ENCODE measurements at places on chromosomes 13 and 19.

DNA sequence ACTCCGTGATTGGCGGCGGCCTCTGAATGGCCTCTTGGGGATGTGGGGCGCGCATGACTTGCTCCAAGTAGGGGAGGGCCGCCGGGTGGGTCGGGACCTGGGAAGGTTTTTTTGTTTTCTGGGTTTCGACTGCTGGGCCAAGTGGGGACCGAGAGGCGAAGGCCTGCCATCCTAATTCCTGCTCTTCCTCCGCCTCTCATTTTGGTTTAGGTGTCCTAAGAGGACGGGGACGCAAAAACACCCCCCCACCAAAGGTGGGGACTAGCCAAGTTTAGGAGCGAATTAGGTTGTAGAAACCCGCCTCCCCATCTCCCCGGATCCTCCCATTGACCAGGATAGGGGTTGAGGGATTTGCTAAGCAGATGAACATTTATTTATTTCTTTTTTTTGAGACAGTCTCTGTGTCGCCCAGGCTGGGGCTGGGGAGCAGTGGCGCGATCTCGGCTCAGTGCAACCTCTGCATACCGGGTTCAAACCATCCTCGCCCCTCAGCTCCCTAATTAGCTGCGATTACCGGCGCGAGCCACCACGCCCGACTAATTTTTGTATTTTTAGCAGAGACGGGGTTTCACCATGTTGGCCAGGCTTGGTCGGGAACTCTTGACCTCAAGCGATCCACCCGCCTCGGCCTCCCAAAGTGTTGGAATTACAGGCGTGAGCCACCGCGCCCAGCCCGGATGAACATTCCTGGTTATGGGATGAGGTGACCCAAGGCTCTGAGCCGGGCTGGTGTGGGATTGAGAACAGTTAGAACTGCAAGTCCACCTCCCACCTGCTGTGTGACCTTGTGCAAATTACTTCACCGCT, 838 bp downstream of the PPP2R1A start:
- peaks cover 29% of the 10 kb centered on the region for H3K36me3 ChIP-seq
- peak overlapping the region; percentile 99 for H3K27ac ChIP-seq
- peak overlapping the region; percentile 87 for H3K4me3 ChIP-seq

GRCh38 chr19:5623397-5624017, 624 bp downstream of the SAFB start:
- peak overlapping the region; percentile 98 for H3K27ac ChIP-seq
- no peak for DNase-seq
- H3K27me3 ChIP-seq = no peaks in the 10 kb centered on the region
- peaks cover 64% of the 10 kb centered on the region for H3K36me3 ChIP-seq
- H3K4me1 ChIP-seq = peaks cover 77% of the 10 kb centered on the region
- H3K4me3 ChIP-seq = peak overlapping the region; percentile 99

DNA sequence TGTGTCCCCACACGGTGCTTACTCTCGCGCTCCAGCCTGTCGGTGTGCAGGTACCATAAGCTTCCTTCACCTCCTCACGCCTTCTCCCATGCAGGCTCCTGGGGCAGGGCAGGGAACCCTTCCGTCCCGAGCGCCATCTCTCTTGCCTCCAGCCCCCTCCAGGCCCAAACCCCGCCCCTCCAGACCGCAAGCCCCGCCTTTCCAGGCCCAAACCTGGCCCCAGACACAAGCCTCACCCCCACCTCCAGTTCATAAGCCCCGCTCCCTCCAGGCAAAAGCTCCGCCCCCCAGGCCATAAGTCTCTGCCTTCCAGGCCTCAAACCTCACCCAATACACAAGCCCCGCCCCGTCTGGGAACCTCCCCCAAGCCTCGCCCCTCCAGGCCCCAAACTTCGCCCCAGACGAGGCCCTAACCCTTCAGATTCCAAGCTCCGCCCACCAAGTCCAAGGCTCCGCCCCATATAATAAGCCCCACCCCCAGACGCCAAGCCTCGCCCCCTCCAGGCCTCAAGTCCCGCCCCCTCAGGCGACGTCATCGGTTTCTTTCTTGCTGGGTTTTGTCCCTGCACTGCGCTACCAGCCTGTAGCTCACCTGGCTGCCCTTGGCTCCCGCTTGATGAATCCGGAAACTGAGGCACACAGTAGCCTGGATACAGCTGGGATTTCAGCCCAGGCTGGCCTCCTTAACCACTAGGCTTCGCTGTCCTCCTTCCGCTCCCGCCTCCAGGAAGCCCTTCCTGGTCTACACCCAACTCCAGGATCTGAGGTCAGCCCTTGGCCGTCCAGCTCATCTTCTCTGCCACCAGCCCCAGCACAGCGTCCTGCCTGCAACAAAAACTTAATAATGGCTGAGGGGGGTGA, 16.1 kb downstream of the MKNK2 start:
- peaks cover 34% of the 10 kb centered on the region for H3K4me1 ChIP-seq
- no peaks in the 10 kb centered on the region for H3K27me3 ChIP-seq
- peaks cover 24% of the 10 kb centered on the region for H3K36me3 ChIP-seq
- H3K4me3 ChIP-seq = peak overlapping the region; percentile 3

DNA sequence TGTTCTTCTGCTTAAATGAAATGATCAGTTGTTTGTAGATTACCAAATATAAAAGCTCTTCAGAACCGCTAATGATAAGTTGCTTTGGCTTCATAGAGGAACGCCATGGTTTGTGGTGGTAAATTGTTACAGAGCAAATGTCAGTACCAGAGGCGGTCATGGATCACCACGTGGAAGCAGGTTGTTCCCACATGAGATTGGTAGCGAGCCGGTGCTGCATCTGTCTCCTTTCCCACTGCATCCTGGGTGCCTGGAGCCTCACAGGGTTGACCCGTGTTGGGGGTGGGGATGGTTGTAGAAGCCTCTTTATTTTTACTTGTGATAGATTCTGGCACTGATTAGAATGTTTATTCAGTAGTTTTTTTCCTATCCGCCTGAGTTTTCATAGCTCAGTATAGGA, 14.7 kb downstream of the GARRE1 start:
- H3K36me3 ChIP-seq = no peaks in the 10 kb centered on the region
- DNase-seq = no peak

DNA sequence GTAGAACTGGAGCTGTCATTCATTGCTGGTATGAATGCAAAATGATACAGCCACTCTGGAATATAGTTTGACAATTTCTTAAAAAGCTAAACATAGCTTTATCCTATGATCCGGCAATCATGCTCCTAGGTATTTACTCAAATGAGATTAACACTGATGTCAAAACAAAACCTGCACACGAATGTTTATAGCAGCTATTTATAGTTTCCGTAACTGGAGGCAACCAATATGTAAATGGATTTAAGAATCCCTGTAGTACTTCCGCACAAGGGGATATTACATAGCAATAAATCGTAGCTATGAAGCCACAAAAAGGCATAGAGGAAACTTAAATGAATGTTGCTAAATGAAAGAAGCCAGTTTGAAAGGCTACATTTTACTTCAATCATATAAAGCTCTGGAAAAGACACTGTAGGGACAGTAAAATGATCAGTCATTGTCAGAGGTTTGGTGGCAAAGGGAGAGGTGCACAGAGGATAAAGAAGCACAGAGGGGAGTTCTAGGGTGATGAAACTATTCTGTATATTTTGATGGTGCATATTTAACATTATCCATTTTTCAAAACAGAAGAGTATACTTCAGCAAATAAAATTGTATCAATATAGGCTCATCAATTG, 1893.0 kb upstream of the PCDH20 start:
- DNase-seq = no peak
- H3K27ac ChIP-seq = no peak overlapping the region
- H3K4me1 ChIP-seq = no peaks in the 10 kb centered on the region
- no peak overlapping the region for H3K4me3 ChIP-seq
- H3K27me3 ChIP-seq = no peaks in the 10 kb centered on the region
- H3K36me3 ChIP-seq = no peaks in the 10 kb centered on the region

- peak overlapping the region; percentile 91 for H3K4me3 ChIP-seq
- DNase-seq = no peak
- peaks cover 2% of the 10 kb centered on the region for H3K36me3 ChIP-seq
These were observed 2.4 kb downstream of the LNX2 start for GRCh38 chr13:27617881-27618321.

- H3K27me3 ChIP-seq = no peaks in the 10 kb centered on the region
- H3K4me3 ChIP-seq = no peak overlapping the region
- no peak for DNase-seq
- no peaks in the 10 kb centered on the region for H3K4me1 ChIP-seq
These were observed 194.5 kb upstream of the UBL3 start for GRCh38 chr13:30044932-30045331.

Measured in lower lobe of right lung (tissue), 2 donors.